ENCODE measurements at places on chromosomes 3 and 15.
A peak's percentile ranks its signal among the peaks of the same experiment; 100 is the strongest.

DNA sequence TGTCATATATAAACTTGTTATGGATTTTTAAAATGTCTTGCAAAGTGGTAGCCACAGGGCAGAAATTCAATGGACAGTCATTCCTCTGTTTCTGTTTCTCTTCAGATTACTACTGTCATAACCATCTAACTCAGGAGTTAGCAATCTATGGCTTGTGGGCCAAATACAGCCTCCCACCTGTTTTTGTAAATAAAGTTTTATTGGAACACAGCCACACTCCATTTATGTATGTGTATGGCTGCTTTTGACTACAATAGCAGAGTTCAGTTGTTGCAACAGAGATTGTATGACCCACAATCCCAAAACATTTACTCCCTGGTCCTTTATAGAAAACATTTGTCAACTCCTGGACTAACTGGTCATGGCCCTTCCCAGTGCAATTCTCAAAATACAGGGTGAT, 20.0 kb downstream of the SLC27A2 start:
- no peak for DNase-seq

- no peak for DNase-seq
Observed at GRCh38 chr3:134796281-134797056, 1.4 kb downstream of the EPHB1 start.

DNA sequence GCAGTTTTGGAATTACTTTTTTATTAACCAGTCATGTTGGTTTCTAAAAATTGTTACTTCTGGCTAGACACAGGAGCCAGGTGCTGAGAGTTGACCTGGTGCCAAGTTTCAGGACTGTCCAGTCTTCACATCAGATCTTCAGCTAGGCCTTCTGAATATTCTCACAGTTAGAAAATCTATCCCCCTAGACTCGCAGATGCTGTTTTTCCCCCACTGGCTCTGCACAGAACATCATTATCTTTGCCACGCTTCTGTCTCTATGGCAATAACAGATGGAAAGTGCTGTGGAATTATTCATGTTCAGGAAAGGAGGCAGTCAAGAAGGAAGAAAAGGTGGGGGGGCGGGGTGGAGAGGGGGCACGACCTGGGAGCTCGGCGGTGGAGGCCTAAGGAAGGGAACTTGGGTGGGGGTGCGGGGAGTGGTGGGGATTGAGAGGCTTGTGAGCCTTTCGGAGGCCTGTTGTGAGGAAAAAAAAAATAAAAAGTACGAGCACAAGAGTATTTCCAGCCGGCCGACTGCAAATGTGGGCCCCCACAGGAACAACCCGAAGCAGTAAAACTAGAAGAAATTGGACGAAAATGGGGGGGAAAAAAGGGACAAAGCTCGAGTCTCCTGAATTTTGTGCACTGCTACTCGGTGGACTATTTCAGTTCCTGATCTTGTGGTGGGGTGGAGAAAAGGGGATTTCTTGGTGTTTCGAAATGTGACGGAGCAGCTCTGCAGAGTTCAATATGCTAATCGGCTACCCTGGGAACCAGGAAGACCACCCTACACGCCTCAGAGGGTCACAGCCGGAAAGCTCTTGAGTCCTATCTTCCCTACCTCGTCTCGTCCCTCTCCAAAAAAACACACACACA, 1.5 kb upstream of the SKIL start:
- DNase-seq, result no peak

DNA sequence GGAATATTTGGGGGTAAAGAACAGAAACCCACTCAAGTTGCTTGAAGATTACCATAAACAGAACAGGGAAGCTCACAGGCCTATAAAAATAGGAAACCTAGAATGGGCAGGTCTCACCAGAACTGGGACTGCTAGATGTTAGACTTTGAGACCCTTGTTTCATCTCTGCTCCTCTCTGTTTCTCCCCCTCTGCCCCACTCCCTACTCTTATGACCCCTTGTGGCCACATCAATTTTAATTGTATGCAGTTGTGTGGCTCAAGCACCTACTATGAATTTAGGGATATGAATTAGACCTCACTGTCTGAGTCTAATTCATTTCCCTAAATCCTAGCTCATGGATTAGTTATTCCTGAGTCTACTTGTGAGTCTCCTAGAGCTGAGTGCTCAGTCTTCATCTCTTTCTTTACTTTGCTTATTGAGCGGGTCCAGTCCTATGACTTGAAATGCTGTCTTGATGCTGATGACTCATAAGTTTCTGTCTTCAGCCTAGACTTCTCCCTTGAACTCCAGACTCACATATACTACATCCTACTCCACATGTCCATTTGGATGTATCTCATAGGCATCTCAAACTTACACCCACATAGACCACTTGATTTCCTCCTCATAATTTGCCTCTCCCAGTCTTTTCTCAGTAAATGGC, 78.7 kb downstream of the ITPR1 start:
- DNase-seq, result no peak

DNA sequence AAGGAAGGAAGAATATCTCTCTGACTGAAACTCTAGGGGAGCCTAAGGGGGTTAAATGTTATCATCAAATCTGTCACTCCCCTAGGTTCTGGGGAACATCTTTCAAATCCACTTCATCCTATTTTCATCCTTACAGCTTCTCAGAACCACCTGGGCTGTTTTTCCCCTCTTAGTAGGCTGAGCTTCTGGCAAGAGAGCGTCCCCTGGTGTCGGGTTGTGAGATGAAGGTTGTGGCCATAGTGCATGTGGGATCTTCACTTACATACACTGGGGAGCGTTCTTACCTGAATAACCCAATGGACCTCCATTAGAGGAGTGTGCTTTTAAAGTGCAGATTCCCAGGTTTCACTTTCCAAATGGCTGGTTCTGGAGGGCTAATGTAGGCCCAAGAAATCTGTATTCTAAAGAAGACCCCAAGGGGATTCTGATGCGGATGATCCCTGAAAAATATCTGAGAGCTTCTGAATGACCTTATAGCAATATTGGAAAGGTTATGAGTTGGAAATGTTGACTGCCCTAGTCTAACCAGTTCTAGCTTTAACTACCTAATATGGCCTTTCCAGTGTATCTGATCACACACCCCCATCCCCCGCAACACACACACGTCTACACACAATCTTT, 663.7 kb downstream of the AGBL1 start:
- peak; percentile 40 for DNase-seq

DNA sequence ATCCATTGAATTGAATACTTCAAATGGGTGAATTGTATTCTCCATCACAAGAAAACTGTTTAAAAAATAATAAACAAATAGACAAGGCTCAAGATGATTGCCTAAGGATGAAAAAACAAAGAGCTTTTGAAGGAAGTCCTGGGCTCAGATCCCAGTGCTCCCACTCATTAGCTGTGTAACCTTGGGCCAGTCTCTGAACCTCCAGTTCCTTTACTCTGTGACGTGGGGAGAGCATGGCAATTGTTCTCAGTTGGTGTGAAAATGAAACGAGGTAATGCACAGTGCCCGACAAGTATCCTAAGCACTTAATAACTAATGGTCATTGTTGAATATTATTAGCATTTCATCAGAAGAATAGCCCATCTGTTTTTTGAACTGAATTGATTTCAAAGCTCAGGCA, 40.7 kb downstream of the TNIK start:
- DNase-seq, result no peak

DNA sequence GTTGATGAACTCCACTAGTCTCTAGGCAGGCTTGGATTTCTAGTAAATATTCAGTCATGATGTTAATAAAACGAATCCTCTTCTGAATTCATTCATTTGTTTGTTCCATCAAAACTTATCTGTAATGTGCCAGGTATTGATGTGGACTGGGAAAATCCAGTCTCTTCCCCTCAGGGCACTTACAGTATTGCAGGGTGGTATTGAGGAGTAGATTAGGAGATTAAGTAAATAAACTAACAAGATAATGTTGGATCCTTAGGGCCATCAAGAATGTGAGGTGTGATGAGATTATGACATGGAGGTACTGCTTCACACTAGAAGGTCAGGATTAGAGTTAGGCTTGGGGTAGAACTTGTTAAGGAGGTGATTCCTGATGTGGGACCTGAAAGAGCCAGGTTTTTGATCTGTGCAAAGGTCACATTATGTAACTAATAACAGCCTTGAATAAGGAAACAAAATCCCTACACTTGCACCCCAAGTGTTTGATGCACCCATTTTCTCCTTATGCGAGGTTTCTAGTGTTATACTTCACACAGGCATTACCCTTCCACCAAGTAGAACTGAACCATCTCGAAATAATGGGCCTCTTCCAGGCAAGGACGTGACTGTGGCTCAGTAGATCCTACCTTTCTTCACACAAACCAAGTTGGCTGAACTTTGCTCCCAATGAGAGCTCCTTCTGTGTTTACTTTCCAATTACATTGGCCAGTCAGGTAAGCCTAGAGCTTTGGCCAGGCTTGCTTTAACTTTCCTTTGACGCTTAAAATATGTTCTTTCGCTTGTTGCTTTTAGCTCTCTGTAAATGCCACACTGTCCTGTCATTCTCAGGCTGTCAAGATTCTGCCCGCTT, 16.7 kb downstream of the MCTP2 start:
- no peak for DNase-seq

DNA sequence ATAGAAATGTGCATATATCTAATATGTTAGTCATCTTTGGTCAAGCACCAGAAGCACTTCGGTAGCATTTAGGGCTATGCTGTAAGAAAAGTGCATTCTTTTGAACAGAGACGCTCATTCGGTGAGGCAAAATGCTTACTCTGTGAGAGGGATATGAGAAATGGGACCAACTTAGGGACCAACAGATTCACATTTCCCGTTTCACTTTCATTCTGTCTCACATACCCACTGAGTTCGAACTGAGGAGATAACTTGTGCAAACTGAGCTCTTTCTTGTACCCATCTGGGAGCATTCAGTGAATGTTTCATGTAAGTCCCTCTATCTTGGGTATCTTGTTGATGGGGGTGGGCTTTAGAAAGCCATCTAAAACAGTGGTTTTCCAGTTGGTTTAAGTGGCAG, 135.3 kb downstream of the FEZF2 start:
- no peak for DNase-seq

GRCh38 chr3:77081240-77081661, 41.4 kb downstream of the ROBO2 start:
- DNase-seq, result no peak

DNA sequence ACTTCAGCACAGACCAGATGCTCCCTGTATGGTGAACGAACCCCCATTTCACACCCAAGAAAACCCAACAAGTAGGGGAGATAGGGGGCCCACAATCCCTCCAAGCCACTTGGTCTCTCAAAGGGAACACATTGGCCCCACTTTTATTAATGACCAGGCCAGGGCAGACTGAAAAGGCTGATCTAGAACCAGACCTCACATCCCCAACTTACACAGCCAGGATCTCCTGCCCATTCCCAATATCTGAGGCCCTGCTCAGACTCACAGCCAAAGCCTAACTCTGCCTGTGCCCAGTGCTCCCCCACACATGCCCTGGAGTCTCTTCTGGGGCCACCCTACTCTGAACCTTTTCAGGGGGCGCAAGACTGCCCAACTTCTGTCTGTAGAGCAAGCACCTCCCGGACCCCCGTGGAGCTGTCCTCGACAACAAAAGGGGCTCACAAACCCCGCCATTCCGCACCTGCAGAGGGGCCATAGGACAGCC, 1.8 kb downstream of the PLXNB1 start:
- no peak for DNase-seq

DNA sequence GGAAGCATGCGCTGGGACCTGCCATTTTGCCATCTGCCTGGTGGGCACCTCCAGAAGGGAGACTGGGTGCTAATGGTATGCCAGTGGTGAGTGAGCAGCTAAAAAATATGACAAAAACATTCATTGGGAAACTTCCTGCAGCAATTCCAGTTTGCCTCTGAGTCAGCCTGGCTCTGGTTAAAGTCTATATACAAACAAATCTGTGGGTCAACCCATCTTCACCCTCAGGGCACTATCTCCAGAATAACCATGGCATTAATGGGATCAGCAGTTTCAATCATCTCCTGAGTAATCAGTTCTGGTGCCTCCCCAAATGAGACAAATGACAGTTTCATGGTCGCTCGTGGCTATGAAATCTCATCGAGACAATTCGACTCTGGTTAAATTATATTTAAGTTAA, 21.5 kb downstream of the FRMD4B start:
- no peak for DNase-seq

- no peak for DNase-seq
Observed at GRCh38 chr3:52428151-52429005, 16.5 kb downstream of the SEMA3G start.

GRCh38 chr15:101136381-101137268, 115.2 kb downstream of the CHSY1 start:
- no peak for DNase-seq

DNA sequence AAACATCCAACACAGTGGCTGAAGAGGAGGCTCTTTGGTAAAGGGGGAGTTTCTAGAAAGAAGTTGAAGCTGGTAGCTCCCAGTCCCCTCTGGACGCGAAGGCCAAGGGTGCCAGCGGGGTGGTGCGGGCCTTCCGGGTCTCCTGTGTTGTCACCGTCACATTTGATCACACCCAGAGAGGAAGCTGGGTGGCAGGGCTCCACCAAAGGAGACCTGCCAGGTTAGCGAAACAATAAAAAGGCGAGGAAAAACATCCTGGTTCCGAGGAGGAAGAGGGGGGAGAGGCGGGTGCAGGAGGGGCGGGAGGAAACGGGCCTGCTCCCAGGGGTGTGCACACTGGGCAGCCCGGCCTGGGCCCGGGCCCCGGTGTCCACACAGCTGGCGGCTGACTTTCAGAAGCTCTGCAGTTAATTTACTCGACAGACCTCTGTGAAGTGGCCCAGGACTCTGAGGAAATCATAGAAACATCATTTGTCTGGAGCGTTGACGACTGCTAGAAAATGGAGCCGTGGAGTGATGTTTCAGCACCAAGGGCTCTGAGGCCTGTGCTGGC, 12.1 kb downstream of the HEG1 start:
- no peak for DNase-seq

DNA sequence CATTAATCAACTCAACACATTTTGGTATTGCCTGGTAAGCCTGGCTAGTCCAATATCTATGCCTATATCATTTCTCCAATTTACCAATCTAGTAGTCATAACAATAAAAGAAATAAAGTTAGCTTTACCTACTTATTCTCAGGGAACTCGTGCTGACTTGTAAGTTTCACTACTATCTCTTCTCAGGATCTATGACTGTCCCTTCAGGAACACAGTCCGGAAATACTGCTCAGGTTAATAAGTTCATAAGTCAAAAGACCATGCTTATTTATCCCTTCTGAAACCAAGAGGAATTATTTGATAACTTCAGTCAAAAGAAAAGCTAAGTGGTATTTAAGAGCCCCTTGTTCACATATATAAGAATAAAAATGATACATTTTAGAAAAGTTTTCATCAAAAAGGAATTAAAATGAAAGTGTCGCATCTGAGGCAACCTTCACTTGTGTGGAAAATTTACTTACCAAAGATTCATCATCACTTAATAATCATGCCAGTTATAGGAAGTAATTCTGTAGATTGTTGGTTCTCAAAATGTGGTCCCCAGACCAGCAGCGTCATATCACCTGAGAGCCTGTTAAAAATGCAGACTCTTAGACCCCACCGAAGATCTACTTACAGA, 15.5 kb upstream of the THRB start:
- DNase-seq, result no peak

- no peak for DNase-seq
Observed at GRCh38 chr15:56176996-56177395, 66.7 kb downstream of the RFX7 start.

DNA sequence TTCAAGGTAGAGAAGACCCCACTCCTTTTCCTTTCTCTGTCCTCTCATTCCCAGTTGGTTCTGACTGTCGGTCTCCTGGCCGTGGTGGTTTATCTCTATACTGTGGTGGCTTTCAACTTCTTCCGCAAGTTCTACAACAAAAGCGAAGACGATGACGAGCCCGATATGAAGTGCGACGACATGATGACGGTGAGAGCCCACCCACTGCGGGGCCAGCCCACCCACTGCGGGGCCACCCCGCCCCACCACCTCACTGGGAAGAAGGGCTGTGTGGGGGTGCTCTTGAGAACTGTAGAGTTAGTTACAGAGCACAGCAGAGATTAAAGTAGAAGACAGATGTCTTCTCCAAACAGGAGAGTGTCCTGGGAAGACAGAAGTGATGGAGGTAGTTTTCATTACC, 110.6 kb upstream of the CHRM5 start:
- no peak for DNase-seq
